NCI-H524 treated with DMSO at 0.1 percent for 48 hours (cell line): ENCODE measurements at places on chromosomes 7 and 10.
A peak's percentile ranks its signal among the peaks of the same experiment; 100 is the strongest.

DNA sequence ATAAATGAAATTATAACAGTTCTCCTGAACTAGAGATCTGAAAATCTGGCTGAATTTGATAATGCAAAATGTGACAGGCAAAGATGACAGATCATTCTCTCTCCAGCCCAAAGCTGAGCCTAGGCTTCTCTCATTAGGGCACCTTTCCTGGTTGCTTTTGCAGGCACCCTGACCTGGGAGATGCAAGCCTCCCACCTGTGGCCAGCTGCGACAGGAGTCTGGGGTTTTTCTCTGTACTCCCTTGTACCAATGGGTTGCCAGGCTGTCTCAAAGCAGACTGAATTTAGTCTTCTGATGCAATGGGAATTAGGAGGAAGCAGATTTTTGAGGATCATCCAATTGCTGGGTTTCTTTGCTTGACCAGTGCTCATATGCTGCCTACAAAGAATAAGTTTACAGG, 85.0 kb upstream of the EFCAB10 start:
- DNase-seq: no peak

- DNase-seq: no peak
Measured at GRCh38 chr7:22868509-22868908, 45.9 kb upstream of the TOMM7 start.

DNA sequence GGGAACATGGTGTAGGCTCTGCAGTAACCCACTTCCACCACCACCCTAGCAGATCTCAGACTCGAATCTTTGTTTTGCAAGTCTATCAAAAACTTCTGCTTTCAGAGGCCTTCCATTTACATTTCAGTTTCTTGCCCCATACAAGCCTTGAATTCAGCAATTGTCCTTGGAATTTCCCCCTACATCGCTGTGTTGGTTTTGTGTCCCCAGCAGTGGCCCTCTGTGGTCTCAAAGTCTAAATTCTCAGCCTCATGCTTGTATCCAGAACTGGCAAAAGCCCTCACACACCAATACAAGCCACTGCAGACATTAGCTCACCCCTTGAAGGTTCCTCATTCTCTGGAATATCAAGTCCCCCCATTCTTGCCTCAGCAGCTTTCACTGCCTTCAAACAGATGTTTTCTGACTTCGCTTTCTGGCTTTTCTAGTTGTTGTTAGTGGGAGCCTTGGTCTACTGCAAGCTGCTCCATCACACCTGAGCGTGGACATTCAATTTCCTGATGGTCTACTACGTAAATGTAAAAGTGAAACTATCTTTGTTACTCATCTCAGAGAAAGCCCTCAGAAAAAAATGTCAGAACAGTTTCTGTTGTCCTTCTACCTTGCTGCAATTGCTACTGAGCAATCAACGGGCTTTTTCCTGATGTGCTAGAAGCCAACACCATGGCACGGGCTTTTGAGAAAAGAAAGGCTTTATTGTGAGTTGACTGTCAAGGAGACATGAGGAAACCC, 1.8 kb upstream of the NUB1 start:
- DNase-seq: no peak

DNA sequence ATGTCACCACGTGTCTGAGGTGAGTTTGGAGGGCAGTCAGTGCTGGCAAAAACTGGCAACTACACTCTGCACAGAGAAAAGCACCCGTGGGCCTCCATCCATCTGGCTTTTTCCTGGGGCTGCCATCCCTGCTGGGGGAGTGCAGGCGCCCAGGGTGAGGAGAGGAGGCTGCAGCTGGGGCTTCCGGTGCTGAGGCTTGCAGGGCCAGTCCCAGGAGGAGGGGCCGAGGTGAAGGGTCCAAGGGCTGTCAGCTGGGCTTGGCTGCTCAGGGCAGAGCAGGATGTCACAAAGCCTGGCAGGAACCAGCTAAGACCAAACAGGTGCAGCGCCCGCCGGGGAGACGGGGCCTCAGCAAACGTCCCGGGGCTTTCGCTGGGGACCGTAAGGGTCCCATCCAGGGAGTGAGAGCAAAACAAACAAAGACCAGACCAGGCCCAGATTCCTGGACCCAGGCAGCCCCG, 77.2 kb downstream of the CFAP46 start:
- no peak for DNase-seq

DNA sequence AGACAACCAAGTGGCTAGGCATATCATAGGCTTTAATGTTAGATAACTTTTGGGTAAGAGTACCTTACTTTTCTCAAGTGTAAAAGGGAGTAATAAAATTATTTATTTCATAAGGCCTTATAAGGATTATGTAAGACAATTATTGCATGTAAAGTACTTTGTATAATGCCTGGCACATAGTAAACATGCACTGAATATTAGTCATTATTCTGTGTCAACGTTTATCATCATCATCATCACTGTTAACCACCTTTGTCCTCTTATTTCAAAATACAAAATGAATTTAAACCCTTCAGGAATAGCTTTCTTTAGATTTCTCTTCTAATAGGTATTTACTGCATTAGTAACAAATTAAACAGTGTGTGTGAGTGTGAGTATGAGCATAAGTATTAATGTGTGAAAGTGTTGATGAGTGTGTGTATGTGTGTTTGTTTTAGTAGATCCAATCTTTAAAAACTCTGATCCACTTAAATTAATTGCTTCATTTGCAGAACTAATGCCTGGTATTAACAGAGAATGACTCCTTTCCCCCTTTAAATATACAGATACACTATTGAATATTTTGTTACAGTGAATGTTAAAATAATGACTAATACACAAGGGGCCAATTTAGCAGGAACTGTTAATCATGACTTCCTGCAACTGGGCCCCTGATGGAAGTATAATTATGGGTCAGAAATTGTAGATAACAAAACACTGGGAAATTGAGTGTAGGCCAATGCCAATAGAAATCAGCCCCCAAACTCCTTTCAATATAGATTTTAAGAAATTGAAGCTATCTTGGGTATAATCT, 213.3 kb upstream of the FZD8 start:
- no peak for DNase-seq

DNA sequence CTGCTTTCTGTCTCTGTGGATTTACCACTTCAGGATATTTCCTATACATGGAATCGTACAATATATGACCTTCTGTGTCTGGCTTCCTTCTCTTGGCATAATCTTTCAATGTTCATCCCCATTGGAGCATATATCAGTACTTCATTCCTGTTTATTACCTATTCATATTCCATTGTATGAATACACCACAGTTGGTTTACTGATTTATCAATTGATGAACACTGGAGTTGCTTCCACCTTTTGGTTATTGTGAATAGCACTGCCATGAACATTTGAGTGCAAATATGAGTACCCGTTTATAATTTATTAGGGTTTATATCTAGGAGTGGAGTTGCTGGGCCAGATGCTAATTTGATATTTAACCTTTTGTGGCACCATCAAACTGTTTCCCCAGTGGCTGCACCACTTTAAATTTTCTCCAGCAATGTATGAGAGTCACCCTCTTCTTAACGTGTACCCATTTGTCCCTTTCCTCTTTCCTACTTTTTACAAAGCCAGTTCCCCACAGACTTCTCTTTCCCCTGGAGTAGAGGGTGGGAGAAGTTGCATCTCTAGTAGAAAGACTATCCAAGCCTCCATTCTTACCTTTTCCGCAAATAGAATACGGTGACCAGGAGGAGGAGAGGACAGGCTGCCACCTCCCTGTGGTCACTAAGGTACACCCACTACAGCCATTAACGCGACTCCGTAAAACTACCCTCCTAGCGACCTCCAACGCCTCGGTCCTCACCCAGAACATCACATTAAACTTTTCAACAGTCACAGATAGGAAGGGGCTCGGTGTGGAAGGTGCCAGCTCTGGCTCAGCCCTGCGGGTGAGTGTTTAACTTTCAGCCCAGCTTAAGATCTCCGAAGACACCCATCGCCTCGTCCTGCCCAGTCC, 25.6 kb downstream of the SCD start:
- DNase-seq: no peak

DNA sequence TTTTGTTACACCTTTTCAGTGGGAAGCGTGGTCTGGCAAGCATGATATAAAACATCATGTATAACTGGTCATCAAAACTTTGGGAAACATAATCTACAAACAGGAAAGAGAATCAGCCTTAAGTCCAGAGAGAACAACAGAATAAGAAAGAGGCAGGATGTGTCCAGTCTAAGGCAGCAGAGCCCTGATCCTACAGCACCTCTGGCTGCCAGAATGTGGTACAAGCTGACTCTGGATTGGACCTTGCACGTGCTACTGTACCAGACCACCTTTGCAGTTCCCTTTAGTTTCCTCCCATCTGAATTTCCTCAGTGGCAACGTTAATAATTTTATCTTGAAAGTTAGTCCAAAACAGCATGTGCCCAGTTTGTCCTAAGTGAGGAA, 824.6 kb upstream of the IGFBP3 start:
- no peak for DNase-seq

- DNase-seq: no peak
Measured at GRCh38 chr7:3616306-3616705, 315.3 kb downstream of the SDK1 start.

DNA sequence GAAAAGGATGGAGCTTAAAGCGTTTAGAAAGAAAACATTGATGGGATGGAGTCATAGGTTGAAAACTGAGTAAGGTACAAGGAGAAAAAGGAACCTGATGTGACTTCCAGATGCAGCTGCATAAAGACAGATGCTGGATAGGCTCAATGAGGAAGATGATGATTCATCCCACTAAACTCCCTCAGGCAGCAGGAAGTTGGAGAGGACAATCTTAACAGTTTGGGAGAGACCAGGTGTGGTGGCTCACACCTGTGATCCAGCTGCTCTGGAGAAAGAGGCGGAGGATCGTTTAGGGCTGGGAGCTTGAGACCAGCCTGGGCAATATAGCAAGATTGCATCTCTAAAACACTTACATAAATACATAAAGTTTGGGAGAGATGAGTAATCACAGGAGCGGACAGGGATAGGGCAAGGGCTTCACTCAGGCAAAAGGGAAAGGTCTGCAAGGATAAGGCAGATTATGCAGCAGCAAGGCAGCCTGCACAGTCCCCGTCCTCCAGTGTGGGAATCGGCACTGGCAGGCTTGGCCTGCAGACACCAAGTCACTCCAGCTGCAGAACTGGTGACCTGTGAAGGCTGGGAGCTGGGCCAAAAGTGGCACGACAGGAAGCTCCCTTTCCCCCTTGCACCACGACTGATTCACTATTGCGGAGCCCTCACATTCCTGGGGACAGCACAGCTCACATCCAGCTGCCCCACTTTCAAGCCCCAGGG, 438.5 kb downstream of the GRID1 start:
- no peak for DNase-seq

- DNase-seq: no peak
Measured at GRCh38 chr7:157930926-157931466, 594.2 kb downstream of the DNAJB6 start.

- no peak for DNase-seq
Measured at GRCh38 chr10:126058104-126058503, 161.7 kb downstream of the FANK1 start.

DNA sequence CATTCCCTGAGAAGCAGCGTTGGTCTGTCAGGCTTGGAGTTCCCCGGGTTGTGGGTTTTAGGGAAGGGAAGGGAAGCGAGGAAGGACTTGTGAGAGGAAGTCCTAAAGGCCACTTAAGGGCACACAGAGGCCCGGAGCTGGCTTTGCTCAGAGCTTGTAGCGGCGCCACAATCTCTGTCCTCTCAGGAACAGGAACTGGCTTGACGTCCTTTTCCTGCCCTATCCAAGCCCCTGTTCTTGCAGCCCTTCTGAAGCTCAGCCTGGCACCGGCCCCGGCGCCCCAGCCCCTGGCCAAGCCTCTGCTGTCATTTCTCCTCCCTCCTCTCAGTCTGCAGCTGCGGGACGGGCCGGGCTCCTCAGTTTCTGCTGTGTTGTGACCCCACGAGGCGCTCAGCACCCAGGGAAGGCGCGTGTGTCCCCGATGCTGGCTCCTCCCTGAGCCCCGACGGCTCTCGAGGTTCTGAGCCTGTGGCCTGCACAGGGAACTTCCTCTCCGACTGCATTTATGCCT, at the start of gene GIMAP8:
TSS of gene GIMAP8 (plus strand) at position 140 of the 511 bp plus-strand sequence. CDS start 16,069 bp downstream, outside the sequence.
- DNase-seq: no peak

GRCh38 chr10:33365871-33366411, 31.5 kb upstream of the NRP1 start:
- no peak for DNase-seq

DNA sequence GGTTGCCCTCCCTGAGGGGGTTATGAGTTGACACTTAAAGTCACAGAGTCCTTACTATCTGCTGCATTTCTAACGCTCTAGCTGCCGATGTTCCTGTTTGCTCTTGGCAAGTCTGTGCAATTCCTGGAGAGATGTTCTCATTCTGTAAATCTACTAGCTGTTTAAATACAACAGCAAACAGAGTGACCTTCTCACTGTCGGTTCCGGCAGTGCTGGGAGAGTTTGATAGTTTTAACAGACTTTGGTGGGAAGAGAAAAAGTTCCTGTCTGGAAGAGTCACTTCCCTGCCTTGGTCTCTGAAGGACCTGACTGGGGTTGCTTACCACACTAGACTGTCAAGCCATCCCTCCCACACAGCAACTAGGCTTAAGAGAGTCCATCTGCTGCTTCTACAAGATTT, 63.3 kb upstream of the ELMO1 start:
- DNase-seq: no peak

DNA sequence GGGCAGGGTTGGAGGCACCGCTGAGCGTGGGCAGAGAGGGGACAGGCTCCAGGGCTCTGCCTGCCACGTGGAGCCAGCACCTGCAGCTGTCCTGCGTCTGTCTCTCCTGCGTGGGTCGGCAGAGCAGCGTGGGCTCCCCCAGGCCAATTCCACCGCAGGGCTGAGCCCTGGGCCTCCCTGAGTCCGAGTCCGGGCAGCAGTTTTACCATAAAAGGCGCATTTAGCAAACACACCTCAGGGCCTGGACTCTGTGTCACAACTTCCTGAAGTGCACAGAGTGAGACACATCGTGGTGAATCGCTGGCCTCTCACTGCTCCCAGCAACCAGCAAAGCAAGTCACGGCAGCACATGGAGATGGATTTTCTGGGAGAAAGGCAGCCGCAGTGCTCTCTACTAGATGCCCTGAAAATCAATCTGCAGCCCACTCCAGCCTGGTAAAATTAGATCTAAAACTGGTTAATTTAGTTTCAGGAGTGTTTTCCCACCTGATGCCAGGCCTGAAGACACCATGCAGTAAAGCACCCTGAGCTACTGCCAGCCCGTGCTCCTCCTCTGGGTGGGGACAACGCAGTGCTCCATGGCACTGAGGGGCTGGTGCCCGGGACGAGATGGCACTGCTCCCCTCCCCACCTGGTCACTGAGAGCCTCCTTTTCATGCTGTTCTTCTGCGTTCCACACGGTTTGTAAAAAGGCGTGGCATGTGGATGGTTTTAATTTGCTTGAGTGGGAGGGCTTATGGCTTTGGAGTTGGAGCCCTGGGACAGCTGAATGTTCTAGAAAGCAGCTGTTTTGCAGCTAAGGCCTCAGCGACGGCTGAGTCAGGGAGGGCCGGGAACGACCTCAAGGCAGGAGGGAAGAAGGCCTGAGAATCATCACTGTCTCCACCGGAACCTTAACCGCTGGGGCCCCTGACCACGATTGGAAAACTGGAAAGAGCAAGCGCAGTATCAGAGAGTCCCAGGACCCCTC, 336.9 kb downstream of the ADARB2 start:
- DNase-seq: no peak

- DNase-seq: no peak
Measured at GRCh38 chr10:92844746-92845145, 3.6 kb upstream of the EXOC6 start.

GRCh38 chr10:15461353-15462108, 90.4 kb upstream of the FAM171A1 start:
- no peak for DNase-seq

GRCh38 chr10:17415046-17415658, 39.2 kb downstream of the ST8SIA6 start:
- peak; percentile 27 for DNase-seq
